GM04503 (cell line): ENCODE measurements at places on chromosomes 16 and 17.

DNA sequence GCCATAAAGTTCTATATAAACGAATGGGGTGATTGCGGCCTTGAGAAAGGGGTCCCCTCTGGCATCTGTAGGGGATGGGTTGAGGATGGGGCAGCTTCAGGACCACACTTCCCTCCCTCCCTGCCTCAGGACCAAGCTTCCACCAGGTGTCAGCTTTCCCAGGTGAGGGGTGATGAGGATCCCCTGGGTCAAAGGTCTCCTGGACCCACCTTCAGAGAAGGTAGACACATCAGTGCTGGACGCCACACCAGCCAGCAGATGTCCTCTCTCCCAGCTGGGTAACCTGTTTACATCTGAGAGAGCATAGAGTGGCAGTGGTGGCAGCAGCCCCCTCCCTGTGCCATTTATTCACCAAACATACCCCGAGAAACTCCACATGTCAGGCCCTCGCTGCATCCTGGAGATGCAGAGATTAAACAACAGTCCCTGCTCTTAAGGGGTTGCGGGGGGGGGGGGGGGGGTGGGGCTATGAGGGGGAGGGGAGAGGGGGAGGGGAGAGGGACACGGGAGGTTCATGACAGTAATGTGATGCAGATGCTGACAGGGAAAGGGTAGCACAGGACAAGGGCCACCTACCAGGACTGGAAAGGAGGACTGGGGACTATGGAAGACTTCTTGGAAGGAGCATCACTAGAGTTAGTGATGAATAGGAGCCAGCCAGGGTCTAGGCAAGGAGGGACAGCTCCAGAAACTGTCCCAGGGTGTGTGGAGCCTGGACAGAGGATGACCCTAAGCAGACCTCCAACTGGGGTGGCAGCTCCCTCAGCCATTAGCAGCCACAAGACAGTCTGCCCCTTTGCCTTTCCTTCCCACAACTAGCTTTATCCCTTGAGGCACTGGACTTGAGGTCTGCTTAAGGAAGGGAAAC, 5.0 kb downstream of the PROCA1 start:
- DNase-seq, result no peak

DNA sequence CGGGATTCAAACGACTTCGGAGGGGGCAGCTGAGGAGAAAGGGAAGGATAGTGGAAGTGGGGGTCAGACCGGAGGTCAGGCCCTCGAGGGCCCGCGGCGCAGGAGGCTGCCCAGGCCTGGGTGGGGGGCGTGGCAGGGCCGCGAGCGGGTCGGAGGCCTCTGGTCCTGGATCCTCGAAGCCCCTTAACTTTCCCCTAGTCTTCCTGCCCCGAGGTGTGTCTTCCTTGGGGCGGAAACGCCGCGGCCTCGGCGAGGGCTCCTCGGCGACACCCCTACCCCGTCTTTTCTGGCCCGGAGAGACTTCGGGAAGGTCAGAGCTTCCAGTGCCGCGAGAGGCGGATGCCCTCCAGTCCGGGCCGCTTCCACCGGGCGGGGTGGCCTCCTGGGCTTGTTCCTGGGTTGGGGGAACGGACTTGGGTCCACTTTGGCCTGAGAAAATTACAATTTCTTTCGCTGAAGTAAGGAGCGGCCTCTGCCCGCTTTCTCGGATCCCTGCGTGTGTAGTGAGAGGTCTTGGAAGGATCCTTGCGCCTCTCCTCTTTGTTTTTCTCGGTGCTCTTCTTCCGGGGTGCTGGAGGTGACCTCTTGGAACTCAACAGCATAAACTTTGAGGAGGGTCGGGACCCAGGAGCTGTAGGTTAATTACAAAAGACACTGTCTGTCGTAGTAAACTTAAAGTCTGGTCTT, 491 bp downstream of the IST1 start:
- no peak for DNase-seq

DNA sequence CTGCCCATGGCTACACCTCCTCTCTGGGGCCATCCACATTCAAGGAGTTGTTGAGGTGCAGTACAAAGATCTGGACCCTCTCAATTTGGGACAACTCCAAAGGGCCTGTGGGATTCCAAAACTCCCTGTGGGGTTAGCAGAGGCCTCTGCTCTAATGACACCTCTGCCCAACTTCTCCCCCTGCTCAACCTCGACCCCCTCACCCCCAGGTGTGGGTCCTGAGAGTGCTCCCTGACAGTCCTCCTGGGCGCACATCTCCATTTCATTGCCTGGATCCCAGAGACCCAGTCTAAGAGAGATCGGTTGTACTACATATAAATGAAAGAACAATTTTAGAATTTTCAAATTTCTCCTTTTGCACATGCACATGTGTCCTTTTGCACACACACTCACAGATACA, 73.0 kb upstream of the NKD1 start:
- no peak for DNase-seq

- DNase-seq, result no peak
These were observed 12.6 kb downstream of the PHB1 start for GRCh38 chr17:49401971-49402611.

DNA sequence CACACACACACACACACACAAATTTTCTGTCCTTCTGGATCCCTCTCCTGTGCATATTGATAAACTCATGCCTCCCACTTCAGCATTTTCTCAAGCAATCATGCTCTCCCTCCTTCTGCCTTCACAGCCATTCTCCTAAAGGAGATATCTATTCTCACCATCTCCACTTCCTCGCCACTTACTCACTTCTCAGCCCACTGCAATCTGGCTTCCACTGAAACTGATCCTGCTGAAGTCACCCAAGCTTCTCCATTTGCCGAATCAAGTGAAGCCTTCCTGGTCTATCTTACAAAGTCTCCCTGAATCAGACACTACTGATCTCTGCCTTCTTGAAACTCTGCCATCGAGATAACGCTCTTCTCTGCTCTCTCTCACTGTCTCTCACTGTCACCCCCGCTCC, 54.0 kb upstream of the GNAO1 start:
- DNase-seq, result no peak

GRCh38 chr16:80946481-80946880, 60.2 kb downstream of the CMC2 start:
- DNase-seq, result no peak

- no peak for DNase-seq
These were observed 773 bp downstream of the BLTP2 start for GRCh38 chr17:28643983-28644786.

DNA sequence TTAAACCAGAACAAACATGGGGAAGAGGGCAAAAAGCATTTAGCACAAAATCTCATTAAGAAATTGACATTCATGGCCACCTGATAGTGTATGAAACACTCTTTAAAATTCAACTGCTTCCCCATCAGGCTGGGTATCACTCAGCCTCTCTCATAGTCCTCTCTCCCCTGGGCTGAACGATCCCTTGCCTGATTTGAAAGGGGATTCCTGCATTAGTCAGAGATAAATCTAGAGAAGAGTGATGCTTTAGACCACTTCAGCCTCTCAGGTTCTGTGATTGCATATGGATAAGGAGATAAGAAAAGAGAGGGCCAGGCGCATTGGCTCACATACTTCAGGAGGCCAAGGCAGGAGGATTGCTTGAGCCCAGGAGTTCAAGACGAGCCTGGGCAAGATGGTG, 280.0 kb downstream of the SOX9 start:
- DNase-seq, result no peak

- DNase-seq, result no peak
These were observed 417.8 kb upstream of the CCL2 start for GRCh38 chr17:33837281-33837680.

- no peak for DNase-seq
These were observed 19.3 kb downstream of the CARHSP1 start for GRCh38 chr16:8849411-8850011.

DNA sequence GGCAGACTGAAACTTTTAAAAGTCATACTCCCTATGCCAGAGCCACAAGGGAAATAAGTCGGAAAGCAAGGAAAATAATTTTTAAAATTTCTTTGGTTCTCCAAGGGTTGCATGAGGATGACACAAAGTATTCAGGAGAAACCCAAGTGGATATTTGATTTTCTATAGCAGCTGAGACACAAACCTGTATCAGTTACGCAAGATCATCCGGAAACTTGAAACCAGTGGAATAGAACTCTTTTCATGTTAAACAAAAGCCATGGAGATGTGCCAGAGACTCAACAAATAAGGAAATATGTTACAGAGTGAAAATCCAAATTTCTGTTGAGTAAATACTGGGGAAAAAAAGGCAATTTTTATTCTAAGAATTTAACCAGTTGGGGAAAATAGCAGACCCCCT, 294.7 kb downstream of the KIF2B start:
- DNase-seq, result no peak

DNA sequence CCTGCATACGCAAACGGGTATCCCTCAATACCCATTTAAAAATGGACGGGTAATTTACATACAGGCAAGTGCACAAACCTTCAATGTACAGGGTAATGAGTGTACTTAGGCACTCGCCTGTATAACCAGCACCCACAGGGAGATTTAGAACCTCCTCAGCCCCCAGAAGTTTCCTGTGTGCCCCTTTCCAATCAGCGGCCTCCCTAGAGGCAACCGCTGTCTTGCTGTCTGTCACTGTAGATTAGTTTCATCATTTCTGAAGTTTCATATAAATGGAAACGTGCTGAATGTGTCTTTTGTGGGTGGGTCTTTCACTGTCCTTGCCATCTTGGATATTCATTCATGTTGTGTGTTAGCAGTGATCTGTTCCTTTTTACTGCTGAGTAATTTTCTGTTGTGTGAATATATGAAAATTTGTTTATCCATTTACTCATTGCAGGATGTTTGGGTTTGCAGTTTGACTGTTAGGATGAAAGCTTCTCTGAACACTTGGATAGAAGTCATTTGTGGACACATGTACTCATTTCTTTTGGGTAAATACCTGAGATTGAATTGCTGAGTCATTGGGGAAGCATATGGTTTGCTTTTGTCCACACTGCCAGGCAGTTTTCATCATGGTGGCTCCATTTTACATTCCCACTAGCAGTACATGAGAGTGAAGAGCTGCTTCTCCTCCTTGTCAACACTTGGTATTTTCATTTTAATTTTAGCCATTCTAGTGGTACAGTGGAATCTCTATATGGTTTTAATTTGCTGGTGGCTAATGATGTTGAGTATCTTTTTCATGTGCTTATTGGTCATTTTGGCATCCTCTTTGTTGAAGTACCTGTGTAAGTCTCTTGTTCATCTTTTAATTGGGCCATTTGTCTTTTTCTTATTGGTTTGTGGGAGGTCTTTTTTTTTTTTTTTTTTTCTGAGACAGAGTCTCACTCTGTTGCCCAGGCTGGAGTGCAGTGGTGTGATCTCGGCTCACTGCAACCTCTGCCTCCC, 2.1 kb upstream of the ADCY7 start:
- no peak for DNase-seq

DNA sequence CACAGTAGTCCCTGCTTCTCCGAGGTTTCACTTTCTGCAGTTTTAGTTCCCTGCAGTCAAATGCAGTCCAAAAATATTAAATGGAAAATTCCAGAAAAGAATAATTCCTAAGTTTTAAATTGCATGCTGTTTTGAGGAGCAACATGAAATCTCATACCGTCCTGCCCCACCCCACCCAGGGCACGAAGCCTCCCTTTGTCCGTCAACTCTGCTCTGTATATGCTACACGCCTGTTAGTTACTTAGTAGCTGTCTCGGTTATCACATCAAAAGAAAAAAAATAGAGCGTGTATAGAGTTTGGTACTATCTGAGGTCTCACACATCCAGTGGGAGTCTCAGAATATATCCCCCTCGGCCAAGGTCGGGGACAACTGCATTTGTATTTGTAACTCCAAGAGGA, 129.4 kb upstream of the NOL11 start:
- DNase-seq, result no peak

GRCh38 chr17:77320485-77321256, 179.9 kb downstream of the SEC14L1 start:
- DNase-seq, result peak; percentile 34

- DNase-seq, result no peak
These were observed 8.3 kb downstream of the PIK3R6 start for GRCh38 chr17:8859027-8859803.

- DNase-seq, result no peak
These were observed 21.6 kb upstream of the ARL4D start for GRCh38 chr17:43377056-43377810.
